ENCODE measurements at places on chromosomes 6 and 20.

- no peak for DNase-seq
These were observed 43.5 kb downstream of the PANK2 start for GRCh38 chr20:3932681-3933080.

- DNase-seq = peak; percentile 80
These were observed 441.4 kb downstream of the BCKDHB start for GRCh38 chr6:80547827-80548226.

DNA sequence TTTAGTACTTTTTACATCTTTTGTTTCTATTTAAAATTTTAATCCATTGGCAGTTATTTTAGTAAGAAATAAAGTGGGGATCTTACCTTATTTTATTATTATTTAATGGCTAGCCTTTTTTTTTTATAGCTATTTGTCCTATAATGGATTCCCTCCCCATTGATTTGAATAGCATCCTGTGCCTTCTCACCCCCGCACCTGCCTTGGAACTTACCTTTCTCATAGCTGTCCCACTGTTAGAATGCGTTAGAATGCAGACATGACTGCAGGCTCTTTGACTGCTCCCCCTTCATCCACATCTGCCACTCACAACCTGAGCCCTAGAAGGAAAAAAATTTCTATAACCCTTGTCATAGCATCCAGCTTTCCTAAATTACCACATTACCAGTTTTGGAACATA lies 9.1 kb downstream of the PKIB start:
- DNase-seq = no peak

GRCh38 chr6:100627911-100628758 lies 163.4 kb upstream of the SIM1 start:
- DNase-seq = no peak

DNA sequence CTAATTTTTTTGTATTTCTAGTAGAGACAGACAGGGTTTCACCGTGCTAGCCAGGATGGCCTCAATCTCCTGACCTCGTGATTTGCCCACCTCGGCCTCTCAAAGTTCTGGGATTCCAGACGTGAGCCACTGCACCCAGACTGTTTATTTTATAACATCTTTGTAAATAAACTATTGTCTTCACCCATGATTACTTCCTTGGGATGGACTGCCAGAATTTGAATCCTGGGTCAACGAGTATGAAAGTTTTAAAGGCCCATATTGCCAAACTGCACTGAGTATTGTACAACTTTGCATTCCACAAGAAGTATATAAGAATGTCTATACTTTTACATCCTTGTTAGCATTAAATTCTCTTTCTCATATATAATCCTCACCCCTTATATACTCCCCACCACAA lies 38.6 kb downstream of the ZHX3 start:
- DNase-seq = no peak

DNA sequence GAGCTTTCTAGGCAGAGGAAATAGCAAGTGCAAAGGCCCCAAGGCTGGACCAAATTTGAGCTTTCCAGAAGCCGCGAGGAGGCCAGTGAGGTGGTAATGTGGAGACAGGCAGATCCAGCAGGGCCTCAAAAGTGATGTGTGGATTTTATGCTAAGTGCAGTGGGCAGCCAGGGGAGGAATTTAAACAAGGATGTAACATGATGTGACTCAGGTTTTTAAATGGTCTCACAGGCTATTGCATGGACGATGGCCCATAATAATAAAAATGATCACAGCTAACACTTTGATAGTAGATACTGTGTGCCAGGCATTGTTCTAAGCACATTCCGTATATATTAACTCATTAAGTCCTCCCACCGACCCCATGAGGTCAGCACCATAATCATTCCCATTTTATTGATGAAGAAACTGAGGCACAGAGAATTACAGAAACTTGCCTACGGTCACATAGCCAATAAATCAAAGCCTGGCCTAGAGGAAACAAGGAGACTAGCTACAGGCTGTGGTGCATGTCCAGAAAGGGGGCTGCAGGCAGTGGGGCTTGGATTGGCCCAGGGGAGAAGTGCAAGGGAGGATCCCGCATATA lies 18.0 kb upstream of the PREX1 start:
- DNase-seq = no peak

GRCh38 chr6:21885532-21886114 lies 292.1 kb downstream of the SOX4 start:
- peak; percentile 85 for DNase-seq

DNA sequence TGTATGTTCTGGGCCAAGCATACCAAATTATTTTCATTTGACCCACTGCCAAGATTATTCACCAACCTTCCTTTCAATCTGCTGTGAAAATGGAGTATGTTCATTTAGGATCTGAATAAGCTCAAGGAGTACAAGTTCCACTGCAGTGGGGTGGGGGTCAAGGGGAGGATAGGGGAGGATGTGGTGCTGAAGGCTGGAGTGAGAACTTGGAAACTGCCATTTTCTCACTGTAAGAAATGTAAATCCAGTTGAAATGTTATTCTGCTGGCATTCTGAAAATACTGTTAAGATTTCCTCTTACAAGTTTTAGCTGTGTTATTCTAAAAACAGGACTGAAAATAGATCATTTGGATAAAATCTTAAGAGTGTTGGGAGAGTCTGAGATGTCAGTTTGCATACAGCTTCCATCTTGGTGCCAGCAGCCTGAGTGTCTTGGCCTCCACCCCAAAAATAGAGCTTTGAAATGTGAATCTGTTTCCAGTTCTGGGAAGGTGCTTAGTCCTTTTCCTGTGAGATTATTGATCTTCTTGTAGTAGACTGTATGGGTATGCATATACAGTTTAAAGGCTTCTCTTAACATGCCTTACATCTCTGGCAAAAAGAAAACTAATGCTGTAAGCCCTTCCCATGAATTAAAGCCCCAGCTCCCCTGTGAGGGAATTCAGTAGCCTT lies 84.3 kb downstream of the CTNNBL1 start:
- DNase-seq = no peak

- peak; percentile 64 for DNase-seq
These were observed 84.9 kb upstream of the NAA20 start for GRCh38 chr20:19932170-19932667.

- no peak for DNase-seq
These were observed 40.6 kb upstream of the BMP6 start for GRCh38 chr6:7685276-7685675.

GRCh38 chr6:111585241-111585973 lies 20.3 kb downstream of the TRAF3IP2 start:
- no peak for DNase-seq

Data from AG09309 (cell line).